Colonic mucosa (tissue), 4 donors: ENCODE measurements at places on chromosomes 5 and 9.

- no peak for DNase-seq
Observed at GRCh38 chr5:113989278-113989912, 372.5 kb upstream of the KCNN2 start.

GRCh38 chr9:14358523-14358922 lies 44.6 kb upstream of the NFIB start:
- no peak for DNase-seq

DNA sequence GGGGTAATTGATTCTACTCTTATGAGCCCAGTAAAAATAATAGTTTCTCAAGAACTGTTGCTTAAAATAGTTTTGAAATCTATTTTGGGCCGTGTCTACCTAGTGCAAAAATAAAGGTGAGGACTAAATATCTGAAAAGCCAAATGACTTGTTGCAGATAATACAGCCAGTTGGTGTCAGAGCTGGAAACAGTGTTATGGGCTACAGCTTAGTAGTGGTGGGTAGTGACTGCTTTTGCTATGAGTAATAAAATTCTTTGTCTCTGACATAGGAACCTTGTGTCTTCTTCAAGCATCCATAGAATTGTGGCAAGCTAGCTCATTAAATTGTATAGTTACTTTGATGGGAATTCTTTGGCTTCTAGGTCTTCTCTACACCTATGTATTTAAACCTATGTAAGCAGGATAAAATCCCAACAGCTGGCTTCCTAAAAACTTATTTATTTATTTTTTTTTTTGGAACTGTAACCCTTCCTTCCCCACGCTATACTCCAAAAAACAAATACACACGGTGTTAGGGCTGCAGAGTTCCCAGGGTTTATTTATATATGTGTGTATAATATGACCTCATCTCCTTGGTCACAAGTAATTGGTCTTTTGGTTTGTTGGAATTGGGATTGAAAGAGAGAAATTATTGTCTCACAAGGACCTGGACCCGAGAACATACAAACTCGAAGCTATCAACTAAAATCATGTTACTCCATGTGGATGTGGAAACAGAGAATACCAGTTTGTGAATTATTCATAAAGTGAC lies 138.0 kb downstream of the NUDT12 start:
- no peak for DNase-seq

DNA sequence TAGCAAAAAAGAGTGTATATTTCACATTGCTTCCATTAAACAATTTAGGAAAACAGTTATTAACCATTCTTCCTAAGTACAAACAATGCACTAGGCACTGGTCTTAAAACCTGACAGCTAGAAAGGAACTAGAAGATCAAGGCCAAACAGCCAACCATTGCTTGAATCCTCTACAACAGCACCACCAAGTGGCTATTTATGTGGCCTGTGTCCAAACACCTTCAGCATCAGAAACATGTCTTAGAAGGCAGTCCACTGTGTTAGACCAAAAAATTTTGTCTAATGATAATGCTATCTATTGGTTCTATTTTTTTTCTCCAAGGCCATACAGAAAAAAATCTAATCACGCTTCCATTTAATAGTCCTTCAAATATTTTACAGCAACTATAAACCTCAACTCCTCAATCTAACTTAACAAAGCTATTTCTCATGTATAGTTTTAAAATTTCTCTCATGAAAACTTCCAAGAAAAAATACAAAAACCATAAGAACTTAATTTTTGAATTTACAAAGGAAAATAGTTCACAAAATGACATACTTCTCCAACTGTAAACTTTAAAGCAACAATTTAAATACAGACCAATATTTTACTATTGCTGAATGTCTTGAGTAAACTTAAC lies 36.1 kb downstream of the CAAP1 start:
- peak; percentile 22 for DNase-seq

DNA sequence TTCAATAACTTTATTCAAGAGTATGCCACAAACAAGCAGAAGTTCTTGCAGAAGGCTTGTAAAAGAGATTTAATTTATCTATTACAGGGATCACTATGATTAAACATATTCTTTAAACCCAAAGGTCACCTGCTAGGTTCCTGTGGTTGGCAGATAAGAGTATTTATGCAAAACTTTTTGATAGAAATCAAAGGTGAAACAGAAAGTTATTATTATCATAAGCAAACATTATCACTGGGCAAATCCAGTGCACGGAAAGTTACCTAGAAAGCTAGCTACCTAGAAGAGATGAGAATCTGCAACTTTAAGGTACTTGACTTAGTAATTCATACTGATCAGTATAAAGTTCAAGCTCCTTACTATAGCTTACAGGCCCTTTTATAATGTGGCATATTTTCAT lies 3.2 kb downstream of the STARD4 start:
- DNase-seq: no peak

DNA sequence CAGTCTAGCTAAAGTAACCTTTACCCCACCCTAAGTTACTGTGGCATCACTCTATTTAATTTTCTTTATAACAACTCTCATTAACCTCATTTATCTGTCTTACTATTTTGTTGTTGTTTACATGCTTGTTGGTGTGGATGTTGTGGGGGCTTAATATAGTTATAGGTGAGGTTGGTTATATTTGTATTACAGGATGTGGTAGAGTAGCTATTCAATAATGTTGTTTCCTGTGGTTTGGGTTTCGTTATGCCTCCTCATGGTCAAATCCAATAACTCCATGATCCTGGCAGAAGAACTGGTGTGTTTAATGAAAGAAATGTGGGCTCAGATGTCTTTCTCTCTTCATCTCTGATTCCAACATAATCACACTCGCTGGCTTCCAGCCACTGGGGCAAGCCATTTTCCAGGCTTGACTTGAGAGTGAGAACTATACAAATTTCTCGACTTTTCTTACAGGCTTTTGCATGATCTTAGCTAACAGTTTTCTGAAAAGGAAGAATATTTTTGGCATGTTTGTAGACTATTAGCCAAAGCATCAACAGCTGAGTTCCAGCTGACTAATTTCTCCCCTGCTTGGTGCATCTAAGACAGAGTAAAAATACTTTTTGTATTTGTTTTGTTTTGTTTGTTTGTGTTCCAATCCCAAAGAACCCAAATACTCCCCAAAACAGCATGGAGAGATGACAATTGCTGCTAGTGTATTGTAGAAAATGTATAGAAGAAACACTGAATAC lies 303.7 kb upstream of the PAPPA start:
- no peak for DNase-seq

DNA sequence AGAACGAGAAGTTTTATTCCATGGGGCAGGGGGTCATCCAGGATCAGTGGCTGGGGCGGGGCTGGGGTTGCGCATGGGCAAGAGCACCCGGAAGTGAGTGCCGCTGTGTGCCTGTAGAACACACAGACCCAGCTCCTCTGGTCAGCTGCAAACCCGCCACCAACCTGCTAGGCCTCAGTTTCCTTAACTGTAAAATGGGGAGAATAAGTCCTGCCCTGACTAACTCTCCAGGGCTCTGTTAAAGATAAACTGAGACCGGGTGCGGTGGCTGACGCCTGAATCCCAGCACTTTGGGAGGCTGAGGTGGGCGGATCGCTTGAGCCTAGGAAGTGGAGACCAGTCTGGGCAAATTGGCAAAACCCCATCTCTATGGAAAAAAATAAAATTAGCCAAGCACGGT lies 152.2 kb downstream of the GABBR2 start:
- peak; percentile 3 for DNase-seq

DNA sequence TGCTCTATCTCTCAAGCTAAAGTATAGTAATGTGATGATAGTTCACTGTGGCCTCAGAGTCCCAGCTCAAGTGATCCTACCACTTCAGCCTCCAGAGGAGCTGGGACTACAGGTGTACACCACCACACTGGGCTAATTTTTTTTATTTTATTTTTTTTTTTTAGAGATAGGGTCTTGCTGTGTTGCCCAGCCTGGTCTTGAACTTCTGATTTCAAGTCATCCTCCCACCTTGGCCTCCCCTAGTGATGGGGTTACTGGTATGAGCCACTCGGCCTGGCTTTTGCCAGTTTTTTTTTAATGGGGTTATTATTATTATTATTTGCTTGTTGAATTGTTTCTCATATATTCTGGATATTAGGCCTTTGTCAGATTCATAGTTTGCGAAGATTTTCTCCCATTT lies 13.2 kb downstream of the FAF2 start:
- no peak for DNase-seq

- no peak for DNase-seq
Observed at GRCh38 chr5:108793207-108793606, 45.5 kb downstream of the FER start.

- DNase-seq: no peak
Observed at GRCh38 chr9:113219186-113219936, 1.7 kb downstream of the FKBP15 start.
